ENCODE measurements at places on chromosomes 16 and 17.

- DNase-seq, result no peak
These were observed at the start of gene NPW for GRCh38 chr16:2019518-2019920. TSS of gene NPW (plus strand) at chr16:2019785.

DNA sequence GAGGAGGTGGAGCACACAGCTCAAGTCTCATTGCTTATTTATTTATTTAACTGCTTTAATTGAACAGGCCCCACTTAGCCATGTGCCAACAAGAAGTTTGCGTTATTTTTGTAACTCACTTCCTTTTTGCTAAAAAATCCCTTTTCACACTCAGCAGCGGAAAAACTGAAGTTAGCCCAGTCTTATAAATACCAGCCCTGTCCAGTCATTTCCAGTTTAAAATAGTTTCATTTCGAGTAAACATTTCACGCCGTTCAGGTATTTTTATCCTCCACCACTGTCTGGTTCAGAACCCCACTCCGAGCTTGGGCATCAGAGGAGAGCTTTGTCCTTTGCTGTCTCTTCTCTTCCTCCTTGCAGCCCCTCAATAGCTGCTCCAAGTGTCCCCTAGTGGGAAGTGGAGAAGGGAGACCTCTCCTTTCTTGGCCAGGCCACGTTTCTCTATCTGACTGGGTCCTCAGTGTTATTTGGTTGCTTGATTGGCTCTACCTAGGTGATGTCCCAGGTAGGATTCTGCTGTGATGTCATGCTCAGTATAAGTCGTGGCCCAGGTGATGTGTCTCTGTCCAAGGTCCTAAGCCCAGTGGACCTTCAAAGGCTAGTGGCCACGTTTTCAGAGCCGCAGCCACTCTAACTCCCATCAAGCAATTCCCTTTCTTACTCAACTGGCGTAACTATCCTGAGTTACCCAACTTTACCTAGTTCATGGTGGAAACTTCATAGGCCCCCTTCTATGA lies 53.0 kb upstream of the GAS7 start:
- no peak for DNase-seq

GRCh38 chr17:15411384-15412198 lies 55.8 kb downstream of the CDRT4 start:
- no peak for DNase-seq

- no peak for DNase-seq
These were observed 36.6 kb upstream of the SMURF2 start for GRCh38 chr17:64698725-64699124.

DNA sequence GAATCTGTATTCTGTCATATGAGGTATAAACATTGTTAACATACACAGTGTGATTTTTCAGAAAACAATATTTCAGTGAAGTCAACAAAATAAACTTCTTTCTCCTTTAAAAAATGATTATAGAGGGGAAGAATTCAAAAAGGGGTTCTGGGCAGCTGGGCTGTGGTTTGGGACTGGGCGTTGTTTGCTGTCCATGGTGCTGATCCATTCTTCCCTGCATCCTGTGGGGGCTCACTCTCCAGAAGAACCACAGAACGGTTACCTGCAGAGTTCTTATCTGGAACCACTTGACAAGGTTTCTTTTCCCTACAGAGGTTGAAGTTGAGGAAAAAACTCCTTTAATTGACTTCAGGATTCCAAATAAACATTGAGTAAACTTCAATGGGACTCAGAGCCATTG lies 1091.0 kb downstream of the CDH8 start:
- DNase-seq, result no peak

DNA sequence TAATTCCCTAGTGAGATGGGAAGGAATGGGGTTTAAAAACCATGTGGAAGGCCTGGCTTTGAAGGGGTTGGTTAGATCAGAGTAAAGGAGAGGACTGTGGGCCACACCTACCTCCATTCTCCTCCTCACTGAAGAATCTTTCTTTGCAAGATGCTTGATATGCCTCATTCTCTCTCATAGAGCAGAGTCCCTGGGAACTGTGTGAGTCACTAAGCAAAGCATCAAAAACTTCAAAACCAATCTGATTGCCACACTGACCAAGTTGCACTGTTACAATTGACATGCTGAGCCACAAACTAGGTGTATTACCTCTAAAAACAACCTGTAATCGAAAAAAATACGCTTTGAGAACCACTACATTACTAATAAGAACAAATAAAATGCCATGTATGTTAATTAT lies 2.0 kb downstream of the TUBD1 start:
- no peak for DNase-seq

- no peak for DNase-seq
These were observed 14.8 kb downstream of the CD7 start for GRCh38 chr17:82302568-82302963.

DNA sequence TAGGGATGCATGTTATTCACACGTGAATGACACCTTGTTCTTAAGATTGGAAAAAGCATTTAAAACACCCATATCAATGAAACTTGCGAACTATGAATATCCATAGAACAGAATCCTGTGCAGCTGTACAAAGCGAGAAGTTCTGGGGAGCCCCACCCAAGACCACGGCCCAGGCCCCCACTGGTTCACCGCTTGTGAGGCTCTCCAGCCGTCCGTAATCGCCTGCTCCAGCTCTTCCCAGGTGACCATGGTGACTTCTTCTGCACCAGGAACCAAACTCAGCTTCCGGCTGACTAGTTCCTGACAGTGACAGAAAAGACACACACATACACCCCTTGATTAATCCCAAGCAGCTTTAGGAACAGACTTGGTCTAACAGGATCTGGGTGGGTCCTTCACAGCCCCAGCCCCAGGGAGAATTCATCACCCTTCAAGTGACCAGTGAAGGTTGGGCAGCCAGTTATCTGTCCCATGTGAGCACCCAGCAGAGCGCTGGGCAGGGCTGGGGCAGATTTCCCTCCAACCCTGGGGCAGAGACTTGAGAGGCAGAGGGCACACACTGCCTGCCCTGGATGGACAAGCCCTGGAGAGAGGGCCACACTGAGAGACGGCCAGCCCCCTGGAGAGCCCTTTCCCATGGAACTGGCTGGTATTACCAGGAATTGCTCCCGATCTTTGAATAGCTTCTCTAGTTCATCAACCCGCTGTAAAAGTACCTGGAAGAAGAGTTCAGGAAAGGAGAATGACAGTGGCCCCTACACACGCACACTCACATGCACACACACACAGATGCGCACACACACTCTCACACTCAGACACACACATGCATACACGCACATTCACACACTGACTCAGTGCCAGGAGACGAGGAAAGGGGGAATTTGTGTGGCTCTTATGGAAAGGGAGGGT lies 3.6 kb downstream of the QRICH2 start:
- DNase-seq, result no peak

DNA sequence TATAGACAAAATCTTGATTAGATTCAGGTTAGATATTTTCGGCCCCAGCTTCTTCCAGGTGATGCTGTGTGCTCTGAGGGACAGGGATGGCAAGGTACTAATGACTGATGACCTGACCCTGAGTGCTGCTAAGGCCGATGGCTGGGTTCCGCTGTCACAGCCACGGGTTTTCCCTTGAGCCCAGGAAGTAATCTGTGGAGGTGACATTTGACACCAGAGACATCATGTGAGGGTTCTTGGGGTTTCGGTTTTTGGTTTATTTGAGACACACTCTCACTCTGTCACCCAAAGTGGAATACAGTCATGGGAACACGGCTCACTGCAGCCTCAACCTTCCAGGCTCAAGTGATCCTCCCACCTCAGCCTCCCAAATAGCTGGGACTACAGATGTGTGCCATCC lies 9.8 kb downstream of the OTOP3 start:
- no peak for DNase-seq

DNA sequence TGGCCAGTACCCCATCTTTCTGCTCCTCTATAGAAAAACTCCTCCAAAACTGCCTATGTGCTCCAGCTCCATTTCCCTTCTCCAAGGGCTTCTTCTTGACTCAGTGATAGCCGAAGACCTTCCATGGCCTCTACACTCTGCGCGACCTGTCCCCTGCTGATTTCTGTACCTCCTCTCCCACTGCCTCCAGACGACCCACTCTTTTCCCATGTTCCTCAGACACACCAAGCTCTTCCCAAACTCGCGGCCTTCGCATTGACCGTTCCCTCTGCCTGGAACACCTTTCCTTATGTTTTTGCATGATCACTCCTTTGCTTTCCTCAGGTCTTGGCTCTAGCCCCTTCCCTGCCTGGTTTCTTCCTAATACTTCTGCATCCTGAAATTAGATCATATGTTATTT lies 255.6 kb upstream of the SDK2 start:
- no peak for DNase-seq

DNA sequence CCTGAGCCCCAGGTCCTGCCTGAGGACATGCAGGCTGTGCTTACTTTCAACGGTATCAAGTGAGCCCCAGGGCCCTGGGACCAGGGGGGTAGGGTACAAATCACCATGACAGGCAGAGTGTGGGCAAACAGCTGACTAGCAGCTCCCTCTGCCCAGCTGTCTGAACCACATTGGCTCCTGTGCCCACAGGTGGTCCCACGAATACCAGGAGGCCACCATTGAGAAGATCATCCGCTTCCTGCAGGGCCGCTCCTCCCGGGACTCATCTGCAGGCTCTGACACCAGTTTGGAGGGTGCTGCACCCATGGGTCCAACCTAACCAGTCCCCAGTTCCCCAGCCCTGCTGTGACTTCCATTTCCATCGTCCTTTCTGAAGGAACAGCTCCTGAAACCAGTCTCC lies 10.0 kb downstream of the SLC46A1 start:
- no peak for DNase-seq

- DNase-seq, result no peak
These were observed 4.6 kb upstream of the SCRN2 start for GRCh38 chr17:47845716-47846075.

- DNase-seq, result peak; percentile 49
These were observed 6.7 kb upstream of the SLC25A39 start for GRCh38 chr17:44331249-44331760.

DNA sequence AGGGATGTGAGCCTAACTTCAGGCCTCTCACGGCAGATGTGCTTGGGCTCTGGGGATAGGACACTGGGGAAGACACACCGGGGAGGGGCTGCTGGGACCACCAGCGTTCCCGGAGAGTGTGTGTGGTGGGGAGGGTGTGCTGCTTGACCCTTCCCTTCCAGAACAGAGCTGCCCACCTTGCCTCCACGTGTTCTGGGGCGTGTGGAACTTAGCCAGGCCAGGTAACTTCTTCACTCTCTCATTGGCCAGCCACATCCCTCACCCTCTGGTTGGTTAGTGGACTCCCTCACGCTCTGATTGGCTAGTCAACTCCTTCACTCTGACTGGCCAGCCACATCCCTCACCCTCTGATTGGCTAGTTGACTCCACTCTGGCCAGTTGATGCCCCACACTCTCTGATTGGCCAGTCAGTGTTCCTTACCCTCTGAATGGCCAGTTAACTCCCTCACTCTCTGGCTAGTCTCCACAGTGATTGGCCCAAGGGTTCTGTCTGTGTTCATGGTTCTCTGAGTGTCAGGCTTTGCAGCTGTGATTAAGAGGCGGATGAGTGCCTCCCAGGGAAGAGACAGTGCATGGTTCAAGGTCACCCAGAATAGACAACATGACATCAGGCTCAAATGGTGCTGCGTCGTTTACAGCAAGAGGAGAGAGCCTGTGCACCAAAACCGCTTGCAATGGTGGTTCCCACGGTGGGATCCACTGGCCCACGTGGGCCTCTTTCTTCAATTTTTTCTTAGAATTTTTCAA lies 10.0 kb downstream of the TMEM235 start:
- no peak for DNase-seq

DNA sequence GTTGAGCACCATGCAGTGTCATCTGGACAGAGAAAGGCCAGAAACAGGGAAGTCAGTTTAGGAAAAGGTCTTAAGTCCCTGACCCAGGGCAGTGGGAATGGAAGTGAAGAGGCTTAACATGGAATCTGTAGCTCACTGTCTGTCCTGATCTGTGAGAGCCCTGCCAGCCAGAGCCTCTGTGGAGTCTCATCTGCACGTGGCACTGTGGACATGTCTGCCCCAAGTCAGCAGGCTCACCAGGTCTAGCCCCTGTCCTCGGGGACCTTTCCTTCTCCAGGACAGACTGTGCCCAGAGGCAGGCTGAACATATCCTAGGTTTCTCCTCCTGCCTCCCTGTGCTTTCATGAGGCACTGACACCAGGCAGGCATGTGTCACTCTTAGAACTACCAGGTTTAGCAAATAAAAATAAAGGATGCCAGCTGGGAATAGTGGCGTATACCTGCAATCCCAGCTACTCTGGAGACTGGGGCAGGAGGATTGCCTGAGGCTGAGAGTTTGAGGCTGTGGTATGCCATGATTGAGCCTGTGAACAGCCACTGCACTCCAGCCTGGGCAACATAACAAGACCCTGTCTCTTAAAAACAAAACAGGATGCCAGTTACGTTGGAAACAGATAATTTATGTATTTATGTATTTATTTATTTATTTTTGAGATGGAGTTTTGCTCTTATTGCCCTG lies 22.4 kb downstream of the UNK start:
- DNase-seq, result no peak

- DNase-seq, result no peak
These were observed 12.3 kb downstream of the RAI1 start for GRCh38 chr17:17693253-17694168.

- no peak for DNase-seq
These were observed 17.0 kb downstream of the VWA3A start for GRCh38 chr16:22109258-22109898.

DNA sequence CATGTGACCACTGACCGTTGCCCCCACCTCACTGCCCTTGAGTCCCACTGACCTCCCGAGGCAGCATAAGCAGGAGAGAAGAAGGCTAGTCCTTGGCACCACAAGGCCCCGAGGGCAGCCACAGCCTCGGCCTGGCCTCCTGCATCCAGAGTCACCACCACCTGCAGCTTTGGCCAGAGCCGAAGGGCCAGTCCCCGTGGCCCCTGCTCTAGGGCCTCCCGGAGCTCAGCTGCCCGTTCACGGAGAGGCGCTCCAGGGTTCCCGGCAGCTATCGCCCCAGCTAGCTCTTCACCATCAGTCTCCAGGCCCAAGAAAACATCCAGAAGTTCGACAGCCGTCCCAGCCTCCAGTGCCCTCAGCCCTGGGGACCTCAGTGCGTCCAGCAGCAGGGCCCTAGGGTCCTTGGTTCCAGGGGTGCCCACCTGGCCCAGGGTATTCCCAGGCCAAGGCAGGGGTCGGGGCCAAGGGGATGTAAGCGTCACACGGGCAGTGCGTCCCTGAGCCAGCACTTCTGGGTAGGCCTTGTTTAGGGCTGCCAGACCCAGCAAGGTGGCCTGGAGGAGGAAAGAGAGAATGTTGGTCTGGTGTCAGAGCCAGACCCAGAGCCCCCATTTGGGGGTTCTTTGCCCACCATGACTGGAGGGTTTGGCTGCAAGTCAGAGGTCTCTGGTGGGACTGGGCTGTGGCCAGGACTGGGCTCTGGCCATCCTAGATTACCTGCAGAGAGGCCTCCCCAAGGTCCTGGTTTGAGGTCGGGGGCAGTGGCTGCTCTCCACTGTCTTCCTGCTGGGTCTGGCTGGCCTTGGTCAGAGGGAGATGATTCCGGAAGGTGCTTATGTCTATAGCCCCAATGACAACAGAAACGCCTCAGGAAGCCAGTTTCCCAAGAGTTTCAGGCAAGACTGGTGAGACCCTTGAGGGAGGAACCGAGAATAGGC lies 1.8 kb downstream of the GHDC start:
- no peak for DNase-seq
